ENCODE measurements at places on chromosomes 1 and 21. TPM values are rescaled to one million over a fixed set of nuclear protein-coding genes. Genes with fewer than 3 reads are reported as not detected.

DNA sequence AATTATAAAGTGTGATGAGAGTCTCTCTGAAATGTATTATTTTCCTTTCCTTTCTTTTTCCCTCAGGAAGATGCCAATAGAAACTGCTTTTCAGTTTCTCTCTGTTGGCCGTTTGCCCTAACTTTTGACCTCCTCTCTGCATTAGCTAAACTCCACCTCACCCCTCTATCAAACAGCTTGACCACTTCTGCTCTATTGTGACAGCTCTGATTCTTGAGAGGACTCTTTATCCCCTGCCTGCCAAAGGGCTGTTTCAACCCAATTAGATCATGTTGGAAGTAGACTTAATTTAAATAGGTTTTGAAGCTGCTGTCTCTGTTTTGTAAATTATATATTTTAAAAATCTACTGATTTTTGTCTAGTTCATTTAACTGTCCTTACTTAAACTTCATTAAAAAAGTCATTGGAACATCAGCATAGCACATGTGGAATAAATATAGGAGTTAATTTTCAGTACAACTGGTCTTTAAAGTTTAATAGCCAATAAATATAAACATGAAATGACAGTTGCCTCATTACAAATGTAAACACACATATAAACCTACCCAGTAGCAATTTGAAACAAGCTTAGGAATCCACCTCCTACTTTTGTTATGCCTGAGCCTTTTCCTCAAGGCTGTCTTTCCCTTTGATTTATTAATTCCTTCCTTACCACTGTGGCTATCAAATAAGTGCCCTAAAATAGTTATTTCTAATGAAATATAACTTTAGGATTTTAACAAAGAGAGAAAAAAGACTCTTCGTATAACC is 152.0 kb downstream of the CHRM3 start:
- DNase-seq = no peak

DNA sequence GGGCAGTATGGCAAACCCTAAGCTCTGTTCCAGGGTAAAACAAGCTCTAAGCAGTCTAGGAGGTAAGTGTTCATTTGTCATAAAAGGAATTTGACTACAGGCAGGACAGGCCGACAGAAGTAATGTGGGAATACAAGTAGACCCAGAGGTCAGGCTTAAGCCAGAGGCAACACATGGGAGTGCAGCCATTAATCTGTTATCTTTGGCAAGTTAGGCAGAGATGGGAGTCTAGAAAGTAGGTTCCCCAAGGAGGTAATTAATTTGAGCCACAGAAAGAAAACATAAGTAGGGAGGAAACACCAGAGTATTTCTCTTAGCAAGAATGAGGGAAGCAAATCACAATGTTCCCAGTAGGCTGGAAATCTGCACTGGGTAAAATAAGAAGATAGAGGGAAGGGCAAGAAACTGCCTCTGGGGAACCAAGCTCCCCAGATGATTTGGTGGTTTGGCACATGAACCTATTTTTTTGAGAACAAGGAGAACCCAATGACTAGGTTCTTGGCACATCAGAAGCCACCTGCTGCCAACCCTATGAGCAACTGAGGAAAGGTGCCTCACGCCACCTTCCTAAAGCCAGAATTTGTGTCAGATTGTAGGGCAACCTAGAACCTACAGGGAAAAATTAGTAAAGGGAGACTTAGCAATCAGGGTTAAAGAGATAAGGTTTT is 636.4 kb upstream of the PLXNA2 start:
- no peak for DNase-seq

DNA sequence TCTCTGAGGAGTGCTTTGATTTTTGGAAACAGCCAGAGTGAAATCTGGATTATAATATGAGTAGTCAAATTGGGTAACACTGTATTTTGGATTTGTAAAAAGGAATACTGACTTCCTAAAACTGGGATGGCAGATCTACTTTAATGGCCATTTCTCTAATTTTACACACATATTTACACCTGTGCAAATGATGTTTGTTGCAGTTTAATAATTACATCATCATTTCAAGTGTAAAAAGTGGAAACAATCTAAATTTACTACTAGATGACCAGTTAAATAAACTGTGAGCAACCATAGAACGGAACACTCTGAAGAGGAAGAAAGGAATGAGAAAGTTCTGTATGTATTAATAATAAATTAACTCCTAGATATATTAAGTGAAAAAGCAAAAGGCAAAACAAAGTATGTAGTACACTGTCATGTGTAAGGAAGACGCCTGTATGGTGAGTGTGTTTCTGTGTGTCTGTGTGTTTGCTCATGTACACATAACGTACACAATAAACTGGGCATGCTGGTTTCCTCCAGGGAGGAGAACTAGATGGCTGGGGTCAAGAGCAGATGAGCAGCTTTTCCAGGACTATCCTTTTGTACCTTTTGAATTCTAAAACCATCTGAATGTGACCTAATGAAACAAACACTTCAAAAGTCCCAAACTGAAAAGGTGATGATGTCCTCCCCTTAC is 2.9 kb upstream of the RHEX start:
- DNase-seq = no peak

- no peak for DNase-seq
These were observed 5.1 kb downstream of the PMF1 start for GRCh38 chr1:156217871-156218270.

FMO3 gene
- 1.6 TPM for polyA plus RNA-seq

RGS16 gene
- polyA plus RNA-seq = 4.4 TPM

DNA sequence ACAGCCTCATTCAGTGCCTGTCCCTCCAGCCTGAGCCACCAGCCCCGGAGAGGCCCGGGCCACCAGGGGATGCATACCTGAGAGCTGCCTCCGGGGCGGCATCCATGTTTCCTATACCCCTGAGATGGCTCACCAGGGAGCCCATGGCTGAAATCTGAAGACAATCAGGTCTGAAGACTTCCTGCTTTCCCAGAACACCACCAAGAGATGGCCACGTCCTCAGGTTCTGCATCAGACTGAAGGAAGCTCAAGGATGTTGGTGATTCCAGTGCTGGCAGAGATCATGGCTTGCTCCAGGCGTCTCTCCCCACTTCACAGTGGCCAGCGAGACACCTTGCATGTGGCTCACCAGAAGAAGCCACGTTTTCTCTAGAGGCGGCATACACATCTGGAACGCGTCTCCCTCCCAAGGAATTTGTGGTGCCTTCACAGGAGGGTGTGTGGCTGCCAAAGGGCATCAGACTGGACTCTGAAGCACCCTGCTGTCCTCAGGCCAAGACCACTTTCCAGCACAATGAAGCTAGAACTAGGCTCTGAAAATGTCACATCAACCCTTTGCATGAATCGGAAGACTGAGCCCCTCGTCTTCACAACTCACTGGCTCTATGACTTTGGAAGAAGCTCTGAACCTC is 170.7 kb upstream of the IRF2BP2 start:
- peak; percentile 85 for DNase-seq

Data from left lung (tissue), 14 donors.